ENCODE measurements at places on chromosomes 7 and 10.

GRCh38 chr10:26528715-26529393 is 90.7 kb downstream of the APBB1IP start:
- DNase-seq, result no peak

DNA sequence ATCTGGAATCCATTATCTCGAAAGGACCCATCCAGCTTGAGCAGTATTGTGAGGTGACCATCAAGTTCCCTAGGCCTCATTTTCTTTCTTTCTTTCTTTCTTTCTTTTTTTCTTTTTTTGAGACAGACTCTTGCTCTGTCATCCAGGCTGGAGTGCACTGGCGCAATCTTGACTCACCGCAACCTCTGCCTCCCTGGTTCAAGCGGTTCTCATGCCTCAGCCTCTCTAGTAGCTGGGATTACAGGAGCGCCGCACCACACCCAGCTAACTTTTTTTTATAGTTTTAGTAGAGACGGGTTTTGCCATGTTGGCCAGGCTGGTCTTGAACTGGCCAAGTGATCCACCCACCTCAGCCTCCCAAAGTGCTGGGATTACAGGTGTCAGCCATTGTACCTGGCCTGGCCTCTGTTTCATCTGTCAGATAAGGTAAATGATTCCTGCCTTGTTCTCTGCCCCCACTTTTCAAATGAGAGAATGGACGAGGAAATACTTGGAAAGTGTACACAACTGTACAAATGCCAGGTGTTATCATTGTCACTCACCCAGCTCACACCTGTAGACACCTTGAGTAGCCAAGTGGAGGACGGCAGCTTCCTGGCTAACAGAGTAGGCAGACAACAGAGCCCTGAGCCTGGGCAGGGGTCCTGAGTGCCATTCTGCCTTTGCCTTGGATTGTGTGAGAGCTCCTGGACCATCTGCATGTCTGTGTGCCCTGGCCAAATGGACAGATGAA is 54.1 kb downstream of the HK1 start:
- no peak for DNase-seq

- DNase-seq, result no peak
These were observed 623.1 kb downstream of the PTPRN2 start for GRCh38 chr7:157964521-157964920.

- no peak for DNase-seq
These were observed 181.9 kb upstream of the TCF7L2 start for GRCh38 chr10:112768121-112768520.

DNA sequence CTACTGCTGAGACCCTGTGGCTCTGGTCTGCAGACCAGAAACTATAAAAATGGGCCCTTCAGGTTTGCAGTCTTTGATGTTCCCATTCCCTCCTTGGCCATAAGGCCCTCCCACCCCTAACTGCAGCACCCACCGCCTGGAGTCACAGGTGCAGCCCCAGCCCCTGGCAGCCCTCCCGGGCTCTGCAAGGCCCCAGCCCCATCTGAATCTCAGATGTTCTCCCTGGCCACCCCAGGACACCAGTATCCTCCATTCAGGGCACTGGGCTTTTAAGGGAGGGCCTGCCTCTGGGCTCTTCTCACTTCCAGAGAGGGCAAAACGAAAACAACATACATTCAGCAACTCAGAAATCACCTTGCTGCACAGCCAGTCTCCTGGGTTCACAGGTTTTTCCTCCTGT is 107.7 kb upstream of the RET start:
- no peak for DNase-seq

DNA sequence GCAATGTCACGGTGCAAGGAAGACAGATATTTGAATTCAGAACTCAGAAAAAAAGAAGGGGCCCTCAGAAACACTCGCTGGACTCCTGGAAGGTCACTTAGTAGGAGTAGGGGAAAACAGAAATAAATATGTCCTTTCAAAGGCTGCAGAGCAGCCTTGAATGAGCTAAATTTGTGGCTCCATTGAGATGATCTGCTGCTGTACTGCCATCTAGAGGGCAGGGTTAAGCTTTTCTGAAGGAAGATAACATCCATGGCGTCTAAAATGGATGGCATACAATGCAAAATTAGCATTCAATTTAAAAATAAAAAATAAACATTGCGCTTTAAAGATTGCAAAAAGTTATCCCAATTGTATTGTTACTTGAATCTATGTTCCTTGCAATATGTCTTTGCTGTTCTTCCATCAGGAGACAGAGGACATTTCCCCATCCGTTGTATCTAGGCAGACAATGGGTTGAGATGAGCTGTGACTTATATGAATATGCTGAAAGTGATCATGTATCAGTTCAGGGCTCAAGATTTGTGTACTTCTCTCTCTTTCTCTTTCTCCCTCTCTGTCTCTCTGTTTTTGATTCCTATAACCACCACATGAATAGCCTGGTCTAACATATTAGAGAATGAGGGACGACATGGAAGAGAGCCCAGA is 642.2 kb downstream of the SH2D4B start:
- no peak for DNase-seq

DNA sequence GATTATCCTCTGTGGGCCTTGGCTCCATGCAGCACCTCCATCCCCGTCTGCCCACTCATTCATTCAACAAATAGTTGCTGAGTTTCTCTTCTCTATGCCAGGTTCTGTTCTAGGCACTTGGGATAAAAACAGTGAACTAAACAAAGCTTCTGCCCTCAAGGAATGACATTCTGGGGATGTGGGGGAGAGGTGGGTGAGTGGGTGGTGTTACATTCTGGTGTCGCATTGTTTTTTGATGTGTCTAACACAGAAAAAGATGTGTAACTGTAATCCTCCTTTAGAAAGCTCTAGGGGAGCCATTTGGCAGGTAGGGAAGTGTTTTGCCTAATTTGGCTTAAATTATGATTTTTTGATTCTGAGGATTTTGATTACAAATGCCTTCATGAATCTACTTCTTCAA is 21.4 kb downstream of the AUTS2 start:
- DNase-seq, result no peak

DNA sequence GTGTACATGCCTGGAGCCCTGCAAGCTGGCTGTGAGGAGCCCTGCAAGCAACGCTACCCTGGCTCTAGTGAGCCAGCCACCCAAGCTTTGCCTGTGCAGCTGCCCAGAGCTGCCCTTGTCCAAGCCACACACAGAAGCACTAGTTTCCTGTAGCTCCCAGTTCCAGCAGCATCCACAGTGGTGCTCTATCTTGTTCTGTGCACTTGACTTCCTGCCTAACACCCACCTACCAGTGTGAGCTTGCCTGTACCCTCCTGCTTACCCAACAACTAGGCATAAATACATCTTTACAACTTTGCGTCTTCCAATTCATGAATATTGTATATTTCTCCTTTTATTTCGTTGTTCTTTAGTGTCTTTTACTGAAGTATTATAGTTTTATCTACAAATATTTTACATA is 32.2 kb upstream of the ZNF518A start:
- no peak for DNase-seq

GRCh38 chr10:60611291-60611747 is 167.0 kb upstream of the CDK1 start:
- DNase-seq, result peak; percentile 20

All from fibroblast of the conjunctiva (primary cell).